Stimulated activated effector memory CD8-positive, alpha-beta T cell treated with anti-CD3 and anti-CD28 coated beads, Interleukin-12 subunit alpha, Interleukin-12 subunit beta, amount 100 ng/mL, for 72 hours (primary cell): ENCODE measurements at places on chromosomes 1 and 21.

DNA sequence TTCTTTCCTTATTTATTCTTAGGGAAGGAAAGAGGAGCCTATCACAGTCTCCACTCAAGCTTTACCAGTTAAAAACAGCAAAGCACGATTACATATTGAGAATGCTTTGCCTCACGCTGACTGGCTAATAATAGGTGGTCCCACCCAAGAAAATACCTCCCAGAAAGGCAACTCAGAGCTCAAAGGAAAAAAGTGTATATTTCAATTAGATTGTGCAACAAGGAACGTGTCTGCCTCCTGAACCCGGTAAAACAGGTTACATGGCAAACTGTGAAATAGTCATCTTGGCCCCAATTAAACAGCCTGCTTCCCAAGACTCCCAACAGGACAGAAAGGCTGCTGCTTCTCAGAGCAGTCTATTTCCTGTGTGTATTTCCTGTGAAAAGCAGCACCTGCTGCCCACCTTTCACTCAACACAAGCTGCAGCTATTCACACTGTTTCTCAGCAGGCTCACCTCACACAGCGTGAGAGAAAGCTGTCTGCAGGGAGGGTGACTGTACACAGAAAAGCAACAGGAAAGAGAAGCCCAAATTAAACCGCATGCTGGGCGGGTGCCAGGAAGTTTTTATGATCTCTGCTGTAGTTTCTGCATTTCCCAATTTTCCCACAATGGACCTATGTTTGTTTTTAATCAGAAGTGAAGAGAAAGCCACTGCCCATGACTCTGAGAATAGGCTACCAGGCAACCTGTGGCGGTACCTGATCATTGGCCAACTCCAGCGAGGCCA is 44.0 kb downstream of the URB1 start:
- DNase-seq = no peak

GRCh38 chr1:232016616-232017015 is 390.0 kb downstream of the DISC1 start:
- no peak for DNase-seq

GRCh38 chr21:42784276-42784675 is 95.1 kb downstream of the WDR4 start:
- no peak for DNase-seq

- no peak for DNase-seq
These were observed 1.8 kb upstream of the OMA1 start for GRCh38 chr1:58548371-58548770.

- DNase-seq = no peak
These were observed 3.0 kb downstream of the ALX3 start for GRCh38 chr1:110067479-110067892.

GRCh38 chr1:91997607-91998195 is 32.1 kb upstream of the EPHX4 start:
- no peak for DNase-seq

- no peak for DNase-seq
These were observed 53.1 kb downstream of the MYOM3 start for GRCh38 chr1:24058671-24059455.

DNA sequence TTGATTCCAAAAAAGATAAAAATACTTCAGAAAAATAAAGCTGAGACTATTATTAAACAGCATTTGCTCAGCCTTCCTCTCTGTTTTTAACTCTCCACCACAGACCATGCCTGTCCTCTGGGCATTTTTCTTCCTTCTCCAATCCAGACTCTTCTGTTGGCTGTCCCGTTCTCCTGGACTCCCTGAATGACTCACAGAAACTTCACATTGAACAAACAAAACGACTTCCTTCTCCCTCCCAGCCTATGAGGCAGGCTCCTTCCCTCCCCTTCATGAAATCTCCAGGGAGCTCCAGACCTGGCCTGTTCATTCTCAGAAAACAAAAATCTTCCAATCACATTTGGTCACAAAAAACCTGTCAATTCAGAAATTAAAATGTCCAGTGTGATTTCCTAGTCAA is 421.3 kb downstream of the NPHP4 start:
- no peak for DNase-seq

- peak; percentile 94 for DNase-seq
These were observed at the start of gene CHAF1B for GRCh38 chr21:36385233-36386030. Gene CHAF1B (plus strand): TSS chr21:36385392. CDS start chr21:36386137, 745 bp downstream.

DNA sequence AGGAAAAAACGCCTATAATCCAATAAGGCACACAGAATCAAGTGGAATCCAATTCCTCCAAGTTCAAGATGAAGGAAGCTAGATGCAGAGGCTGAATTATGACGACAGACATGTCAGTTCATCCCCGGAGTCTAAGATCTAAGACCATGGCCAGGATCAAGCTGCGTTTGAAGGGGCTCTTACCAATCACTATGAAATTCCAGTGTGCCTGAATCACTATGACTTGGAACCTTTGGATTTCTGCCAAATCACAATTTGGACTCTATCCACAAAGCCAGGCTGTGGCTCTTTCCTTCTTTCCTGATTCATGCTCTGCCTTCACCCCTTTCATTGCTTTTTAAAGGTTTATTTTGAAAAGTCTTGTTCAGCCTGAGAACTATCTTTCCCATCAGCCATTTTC is 17.1 kb downstream of the OLIG2 start:
- no peak for DNase-seq

DNA sequence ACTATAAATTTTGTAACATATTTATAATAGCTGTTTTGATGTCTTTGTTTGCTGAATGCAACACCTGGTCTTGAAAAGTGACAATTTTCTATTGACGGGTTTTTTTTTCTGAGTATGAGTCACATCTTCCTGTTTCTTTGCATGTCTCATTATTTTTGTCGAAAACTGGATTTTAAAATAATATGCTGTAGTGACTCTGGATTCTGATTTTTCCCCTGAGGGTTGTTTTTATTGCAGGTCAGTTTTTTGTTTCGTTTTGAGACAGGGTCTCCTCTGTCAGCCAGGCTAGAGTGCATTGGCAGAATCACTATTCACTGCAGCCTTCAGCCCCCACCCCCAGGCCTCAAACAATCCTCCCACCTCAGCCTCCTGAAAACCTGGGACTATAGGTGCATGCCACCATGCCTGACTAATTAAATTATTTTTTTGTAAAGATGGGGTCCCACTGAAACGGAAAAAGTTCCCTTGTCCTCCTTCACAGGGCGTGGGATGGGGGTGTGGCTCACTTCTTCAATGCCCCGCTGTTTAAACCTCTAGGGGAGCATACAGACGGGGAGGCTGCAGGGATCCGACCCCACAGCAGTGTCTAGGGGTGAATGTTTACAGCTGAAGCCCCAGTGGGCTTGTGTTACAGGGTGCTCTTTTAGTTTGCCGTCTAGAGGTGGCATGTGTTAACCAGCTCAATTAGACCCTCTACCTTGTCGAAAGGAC is 11.3 kb upstream of the PPIE start:
- no peak for DNase-seq

- peak; percentile 88 for DNase-seq
These were observed 18.6 kb downstream of the AZIN2 start for GRCh38 chr1:33099290-33100118.

- DNase-seq = no peak
These were observed 226.4 kb downstream of the DYRK1A start for GRCh38 chr21:37593015-37593414.

- no peak for DNase-seq
These were observed 101.6 kb upstream of the DPT start for GRCh38 chr1:168830562-168830961.

DNA sequence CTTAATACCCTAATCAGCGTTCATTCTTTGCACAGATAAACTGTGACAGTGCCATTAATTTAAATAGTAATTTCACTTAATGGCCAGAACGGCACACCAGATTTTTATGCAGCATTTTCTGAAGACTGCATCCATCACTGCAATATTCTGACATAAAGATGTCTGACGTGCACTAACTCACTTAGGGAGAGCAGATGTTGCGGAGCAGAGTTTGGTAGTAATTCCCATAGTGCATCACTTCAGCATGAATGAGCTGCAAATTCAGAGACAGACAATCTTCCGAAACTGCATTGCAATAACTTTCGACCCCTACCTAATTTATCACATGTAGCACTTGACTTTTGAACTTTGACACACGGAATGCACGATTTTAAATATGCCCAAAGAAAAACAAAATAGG is 225.3 kb downstream of the KCTD3 start:
- no peak for DNase-seq

GRCh38 chr1:29675481-29676263 is 439.4 kb downstream of the PTPRU start:
- no peak for DNase-seq

DNA sequence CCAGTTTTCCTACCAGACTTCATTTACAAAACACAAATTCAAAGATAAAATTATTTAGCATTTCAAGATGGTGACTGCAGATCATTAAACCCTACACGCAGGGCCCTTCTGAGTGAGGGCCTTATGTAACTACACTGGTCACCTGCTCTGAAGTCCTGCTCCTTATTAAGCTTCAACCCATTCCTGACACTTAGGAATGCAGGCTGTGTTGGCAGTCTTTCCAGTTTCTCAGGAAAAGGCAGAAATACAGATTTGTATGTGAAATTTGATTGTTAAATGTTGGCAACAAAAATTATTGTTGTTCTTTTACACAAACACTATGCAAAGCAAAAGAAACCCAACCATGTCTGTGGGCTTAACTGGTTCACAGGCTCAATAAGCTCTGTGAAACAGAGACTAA is 25.8 kb upstream of the BCAS2 start:
- no peak for DNase-seq

- no peak for DNase-seq
These were observed 465.2 kb downstream of the NPHP4 start for GRCh38 chr1:5526822-5527551.

- no peak for DNase-seq
These were observed 38.3 kb downstream of the PHC2 start for GRCh38 chr1:33392639-33393038.

GRCh38 chr1:26132128-26132833 is 20.7 kb downstream of the PDIK1L start:
- DNase-seq = no peak

GRCh38 chr1:169620565-169620964 is 9.4 kb downstream of the SELP start:
- DNase-seq = no peak

DNA sequence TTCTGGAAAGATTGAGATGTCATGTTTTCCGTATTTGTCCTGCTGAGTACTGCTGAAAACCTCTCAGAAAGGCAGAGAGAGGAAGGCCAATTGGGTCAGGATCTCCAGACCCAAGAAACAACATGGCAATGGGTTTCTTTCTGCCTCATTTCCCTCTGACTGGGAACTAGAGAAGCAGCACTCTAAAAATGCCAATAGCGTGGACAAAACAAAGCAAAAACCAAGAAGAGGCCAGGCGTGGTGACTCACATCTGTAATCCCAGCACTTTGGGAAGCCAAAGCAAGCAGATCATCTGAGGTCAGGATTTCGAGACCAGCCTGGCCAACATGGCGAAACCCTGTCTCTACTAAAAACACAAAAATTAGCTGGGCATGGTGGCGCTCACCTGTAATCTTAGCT is 18.3 kb downstream of the TNFRSF9 start:
- DNase-seq = no peak

DNA sequence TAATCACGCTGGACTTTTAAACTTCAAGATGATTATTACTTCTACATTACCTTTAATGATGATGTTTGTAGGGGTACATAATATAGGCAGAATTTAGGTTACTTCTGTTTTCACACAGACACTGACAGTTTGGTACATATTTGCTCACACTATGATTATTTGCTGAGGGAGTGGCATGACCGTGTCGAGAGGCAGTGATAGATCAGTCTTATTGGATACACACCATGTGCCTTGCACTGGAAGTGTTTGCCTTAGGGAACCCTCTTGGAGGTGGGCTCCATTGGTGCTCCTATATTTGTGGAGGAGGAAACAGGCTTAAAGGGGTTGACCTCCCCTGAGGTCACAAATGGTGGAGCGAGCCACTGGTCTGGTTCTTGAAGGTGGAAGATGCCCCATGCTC is 132.1 kb downstream of the PRDM2 start:
- DNase-seq = no peak

- DNase-seq = no peak
These were observed 19.1 kb downstream of the MARCKSL1 start for GRCh38 chr1:32316903-32317277.

- no peak for DNase-seq
These were observed 125.8 kb downstream of the KAZN start for GRCh38 chr1:14724246-14724645.

GRCh38 chr1:65404941-65405340 is 15.5 kb upstream of the LEPR start:
- no peak for DNase-seq

GRCh38 chr1:170126696-170127095 is 19.1 kb upstream of the NTMT2 start:
- DNase-seq = no peak

DNA sequence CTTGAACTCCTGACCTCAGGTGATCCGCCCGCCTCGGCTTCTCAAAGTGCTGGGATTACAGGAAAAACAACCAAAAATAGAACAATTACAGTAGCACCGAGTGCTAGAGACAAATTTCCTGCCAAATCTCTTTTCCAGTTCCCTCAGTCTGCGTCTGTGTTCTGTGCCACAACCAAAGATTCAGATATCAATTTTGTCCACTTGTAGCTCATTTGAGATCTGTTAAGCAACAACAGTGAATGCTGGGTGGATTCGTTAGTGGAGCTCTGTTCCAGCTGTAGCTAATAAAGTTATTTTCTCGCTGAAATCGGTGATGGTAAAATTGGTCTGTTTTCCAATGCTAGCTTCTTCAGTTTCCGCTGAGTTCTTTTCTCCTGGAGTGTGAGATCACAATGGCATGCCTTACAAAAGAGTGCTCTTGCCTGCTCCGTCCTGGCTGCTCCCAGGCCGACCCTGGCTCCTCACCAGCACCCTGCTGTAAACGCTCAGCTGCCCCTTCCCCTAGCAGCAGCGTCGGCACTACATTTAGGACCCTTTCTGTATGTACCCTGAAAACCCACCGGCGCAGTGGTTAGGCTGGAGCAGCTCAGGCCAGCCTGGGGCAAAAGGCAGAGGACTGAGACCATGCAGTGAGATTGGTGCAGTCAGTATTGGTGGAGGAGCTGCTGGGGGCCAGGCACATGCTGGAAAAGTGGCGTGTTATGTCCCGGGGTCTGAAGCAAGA is 395.4 kb downstream of the KIF26B start:
- no peak for DNase-seq

DNA sequence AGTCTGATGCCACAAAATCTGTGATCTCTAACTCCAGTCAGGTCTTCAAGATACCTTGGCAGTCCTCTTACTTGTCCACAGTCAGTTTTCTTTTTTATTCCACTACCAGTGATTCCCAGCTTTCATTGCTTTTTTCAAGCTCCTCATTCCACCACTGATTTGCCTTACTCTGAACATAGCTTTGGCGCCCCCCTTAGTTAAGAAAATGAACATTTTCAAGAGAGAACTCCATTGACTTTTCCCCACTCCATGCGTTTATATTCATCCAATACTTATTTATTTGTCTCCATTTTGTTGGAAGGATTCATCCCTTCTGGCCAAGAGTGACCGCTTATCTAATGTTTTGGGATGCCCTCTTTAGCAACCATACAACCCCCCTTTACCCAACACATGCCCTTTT is 33.9 kb upstream of the IPO9 start:
- DNase-seq = no peak
